Kidney tubule cell (primary cell): ENCODE measurements at places on chromosomes 5 and 9.

DNA sequence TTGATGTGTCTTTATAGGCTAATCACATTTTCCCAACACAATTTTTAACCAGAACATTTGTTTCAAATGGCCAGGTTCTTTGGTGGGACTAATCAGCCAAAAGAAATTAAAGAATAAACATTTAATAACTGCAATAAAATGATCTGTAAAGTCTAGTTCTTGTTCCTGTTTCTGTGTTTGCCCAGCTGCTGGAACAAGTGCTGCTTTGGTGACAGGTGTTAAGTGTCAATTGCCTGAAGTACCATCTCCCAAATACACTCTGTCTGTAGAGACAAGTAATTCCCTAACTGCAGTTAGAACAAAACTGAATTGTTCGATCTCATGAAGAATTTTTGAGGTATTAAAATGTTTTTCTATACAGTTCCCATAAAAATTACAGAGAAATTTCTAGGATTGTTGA lies 402.3 kb upstream of the CHD1 start:
- no peak for DNase-seq

DNA sequence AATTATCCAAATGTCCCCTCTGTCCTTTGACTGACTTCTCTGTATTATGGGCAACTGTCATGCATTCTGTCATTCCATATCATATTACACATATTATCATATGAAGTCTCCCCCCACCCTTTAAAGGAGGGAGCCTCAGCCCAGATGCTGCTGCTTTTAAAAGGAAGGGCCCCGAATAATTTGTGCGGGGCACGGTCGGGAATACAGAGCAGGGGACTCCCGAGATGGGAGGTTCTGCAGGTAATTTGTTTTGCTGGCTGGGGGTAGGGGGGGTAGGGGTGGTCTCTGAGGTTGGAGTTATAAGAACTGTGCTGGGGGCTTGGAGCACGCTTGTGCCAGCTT lies 10.1 kb upstream of the LHX2 start:
- no peak for DNase-seq

- DNase-seq: peak; percentile 100
Measured at GRCh38 chr5:119302916-119303897, 52.6 kb upstream of the TNFAIP8 start.

DNA sequence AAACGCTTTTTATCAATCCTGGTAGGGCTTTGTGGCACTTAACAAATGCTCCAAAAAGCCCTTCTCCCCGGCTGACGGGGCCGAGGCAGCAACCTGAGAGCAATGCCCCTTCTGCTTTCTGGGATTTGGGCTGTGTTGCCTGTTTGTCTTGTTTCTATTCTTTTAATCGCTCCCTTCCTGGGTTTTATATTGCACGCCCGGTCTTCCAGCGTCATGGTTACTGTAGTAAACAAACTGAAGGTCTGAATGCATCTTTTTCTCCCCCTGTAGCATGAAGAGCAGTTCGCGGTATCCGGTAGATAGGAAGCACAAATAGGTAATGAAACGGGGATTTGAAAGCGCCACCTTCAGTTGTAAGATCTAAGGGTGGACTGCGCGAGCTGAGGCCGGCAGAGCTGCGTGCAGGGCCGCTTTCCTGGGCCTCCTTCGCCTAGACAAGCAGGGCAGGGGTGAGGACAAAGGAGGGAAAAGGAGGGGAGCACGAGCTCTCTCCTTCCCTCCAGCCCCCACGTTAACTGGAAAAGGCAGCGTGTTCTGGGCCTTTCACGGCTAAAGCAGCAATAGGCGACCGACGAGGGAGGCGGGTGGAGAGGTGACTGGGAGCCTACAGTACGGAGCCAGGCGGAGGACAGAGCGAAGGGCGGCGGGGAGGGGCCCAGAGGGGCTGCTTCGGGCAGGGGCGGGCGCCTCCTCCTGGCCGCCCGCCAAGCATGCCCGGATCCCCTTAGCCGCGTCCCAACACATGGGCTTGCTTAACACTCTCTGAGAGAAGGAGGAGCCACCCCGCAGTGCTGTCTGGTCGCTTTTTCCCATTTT lies 49.3 kb upstream of the ZNF366 start:
- peak; percentile 68 for DNase-seq

- no peak for DNase-seq
Measured at GRCh38 chr9:4062966-4063365, 236.9 kb downstream of the GLIS3 start.

- DNase-seq: no peak
Measured at GRCh38 chr5:96930058-96930457, 5.8 kb upstream of the LNPEP start.

- no peak for DNase-seq
Measured at GRCh38 chr5:22053195-22053594, 799.9 kb downstream of the CDH12 start.
